Myometrial cell (primary cell): ENCODE measurements at places on chromosomes 1 and 21. TPM values are rescaled to one million over a fixed set of nuclear protein-coding genes. Genes with fewer than 3 reads are reported as not detected.

OR2AK2 gene
- total RNA-seq: not detected in 2 replicates

C1QC gene
- total RNA-seq: not detected in 2 replicates

SCAMP3 gene
- 92.3 and 114 TPM in 2 replicates for total RNA-seq

MX2 gene
- total RNA-seq: 0.86 and 1.2 TPM in 2 replicates

B3GALT6 gene
- 23.9 and 24.6 TPM in 2 replicates for total RNA-seq

PROK1 gene
- total RNA-seq: not detected in 2 replicates

CENPF gene
- 18.2 and 36.0 TPM in 2 replicates for total RNA-seq
